ENCODE measurements at places on chromosomes 12 and 14.

- no peak for DNase-seq
These were observed 29.6 kb downstream of the CCDC92 start for GRCh38 chr12:123942911-123943648.

DNA sequence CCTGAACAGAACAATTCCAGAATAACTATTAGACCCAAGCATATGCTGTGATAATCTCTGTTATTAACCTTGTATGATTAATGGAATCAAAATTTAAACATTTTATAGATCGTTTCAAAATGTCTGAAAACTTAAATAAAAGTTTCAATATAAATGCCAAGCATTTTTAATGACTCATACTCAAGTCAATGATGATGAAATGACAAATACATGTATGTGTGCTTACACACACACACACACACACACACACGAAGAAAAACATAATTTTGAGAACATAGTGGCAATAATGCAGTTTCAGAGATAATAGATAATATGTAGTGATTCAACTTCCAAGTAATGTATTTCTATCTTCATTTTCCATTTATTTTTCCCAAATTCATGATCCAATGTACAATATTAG lies 384.9 kb upstream of the FOXG1 start:
- DNase-seq: no peak

DNA sequence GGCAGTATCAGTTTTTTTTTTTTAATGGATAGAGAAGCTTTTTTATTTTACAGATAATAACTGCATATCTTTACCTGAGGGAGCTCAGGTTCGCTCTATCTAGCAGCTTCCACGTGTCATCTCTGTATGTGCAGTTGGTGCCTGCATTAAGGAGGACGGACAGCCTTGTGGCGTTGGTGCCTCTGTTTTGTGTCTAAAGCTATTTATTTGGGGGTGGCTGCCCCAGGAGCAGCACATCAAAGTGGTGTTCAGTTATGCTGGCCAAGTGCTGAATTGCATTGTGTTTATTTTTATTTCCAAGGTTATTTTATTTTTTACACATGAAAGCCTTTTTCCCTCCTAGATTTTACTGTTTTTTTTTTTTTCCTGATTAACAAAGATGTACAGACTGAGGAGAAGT lies 59.7 kb downstream of the RASSF3 start:
- DNase-seq: no peak

GRCh38 chr14:36504771-36505175 lies 15.3 kb downstream of the NKX2-1 start:
- no peak for DNase-seq

DNA sequence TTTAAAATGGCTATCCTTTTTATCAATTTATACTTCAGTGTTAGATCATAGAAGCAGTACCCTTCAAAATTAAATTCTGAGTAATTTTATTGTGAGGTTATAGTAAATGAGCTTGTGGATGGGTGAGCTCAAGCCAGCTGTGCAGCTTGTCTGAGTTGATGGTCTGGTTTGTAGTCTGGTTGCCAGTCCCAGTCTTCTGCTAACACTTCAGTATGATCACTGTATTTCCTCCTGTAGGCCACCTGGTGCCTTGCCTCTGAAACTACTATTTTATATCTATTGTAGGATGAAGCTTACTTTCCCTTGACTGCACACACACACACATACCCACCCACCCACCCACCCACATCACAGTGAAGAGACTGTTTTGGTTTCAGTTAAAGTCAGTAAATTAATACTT lies 496.4 kb downstream of the PCNX1 start:
- no peak for DNase-seq

DNA sequence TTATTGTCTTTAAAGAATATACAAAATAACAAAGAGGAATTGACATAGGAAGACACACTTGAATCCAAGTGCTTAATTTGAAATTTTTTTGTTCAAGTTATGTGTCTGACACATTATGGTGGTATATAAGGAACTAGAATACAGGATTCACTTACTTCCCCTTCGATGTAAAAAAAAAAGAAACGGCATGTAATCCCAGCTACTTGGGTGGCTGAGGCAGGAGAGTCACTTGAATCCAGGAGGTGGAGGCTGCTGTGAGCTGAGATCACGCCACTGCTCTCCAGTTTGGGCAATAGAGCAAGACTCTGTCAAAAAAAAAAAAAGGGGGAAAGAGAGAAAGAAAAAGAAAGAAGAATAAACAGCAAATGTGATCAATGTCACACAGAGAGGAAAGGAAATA lies 8.9 kb downstream of the CLEC12A start:
- DNase-seq: no peak

- DNase-seq: no peak
These were observed 1109.7 kb upstream of the FLRT2 start for GRCh38 chr14:84420221-84420620.

DNA sequence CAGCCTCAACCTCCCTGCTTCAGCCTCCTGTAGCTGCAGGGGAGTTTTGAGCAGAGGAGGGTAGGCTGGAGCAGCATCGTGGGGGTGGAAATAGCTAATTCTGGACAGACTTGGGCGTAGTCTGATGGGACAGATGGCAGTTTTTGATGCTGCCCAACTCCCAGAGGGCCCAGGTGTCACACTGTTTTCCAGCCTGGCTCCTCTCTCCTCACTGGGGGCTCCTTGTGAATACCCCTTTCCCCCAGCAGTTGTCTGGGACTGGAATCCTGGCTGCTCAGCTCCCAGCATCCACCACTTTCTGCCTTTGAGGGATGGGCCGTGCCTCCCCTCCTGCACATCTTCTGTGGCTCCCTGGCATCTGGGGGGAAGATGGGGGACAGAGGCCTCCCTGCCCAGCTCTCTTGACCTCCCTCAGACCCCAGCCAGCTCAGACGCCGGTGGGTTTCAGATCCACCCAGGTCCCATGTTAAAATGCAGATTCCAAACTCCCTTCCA lies 34.0 kb downstream of the SH2B3 start:
- no peak for DNase-seq

DNA sequence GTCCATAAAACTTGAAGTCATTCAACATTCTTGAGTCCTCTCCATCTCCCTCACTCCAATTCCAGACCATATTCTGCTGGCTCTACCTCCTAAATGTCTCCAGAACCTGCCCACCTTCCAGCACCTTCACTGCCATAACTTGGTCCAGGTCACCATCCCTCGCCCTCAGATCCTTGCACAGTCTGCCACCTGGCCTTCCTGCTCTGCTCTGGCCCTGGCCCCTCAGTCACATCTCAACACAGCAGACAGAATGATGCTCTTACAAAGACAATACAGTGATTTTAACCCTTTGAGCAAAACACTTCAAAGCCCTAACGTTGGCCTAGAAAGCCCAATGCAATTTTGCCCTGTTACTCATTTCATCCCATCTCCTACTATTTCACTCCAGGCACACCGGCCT lies 81.8 kb upstream of the PDZRN4 start:
- no peak for DNase-seq

DNA sequence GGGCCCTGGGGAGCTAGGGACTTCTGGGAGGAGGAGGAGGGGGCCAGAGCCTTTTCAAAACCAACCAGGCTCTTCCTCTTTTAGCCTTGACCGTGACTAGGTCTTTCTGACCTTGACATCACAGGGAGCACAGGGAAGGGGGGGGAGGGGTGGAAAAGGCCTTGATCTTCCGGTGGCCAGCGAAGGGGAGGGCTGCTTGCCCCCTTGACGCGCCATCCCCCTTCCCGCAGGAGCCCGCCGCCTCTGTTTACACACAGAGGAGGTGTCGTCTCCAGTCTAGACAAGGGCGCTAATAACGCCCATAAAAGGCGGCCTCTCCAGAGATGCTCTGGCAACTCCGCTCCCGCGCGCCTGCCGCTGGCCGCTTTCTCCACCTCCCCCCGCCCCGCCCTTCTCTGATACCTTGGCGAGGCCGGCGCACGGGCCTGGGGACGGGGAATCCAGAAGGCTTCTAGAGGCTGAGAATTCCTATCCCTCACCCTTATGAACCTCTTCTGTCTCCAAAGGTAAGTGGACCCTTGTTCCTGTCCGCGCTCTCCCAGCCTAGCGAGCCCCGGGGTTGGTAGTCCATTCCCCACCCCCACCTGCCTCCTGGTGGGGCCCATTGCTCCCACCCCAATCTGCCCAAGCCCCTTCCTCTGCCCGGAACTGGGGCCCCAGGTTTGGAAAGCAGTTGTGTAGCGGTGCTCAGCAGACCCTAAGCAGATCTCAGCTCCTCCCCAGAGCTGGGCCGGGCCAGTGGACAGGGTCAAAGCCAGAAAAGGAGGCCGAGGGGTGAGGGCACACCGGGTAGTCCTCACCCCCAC lies 4.9 kb upstream of the HOXC12 start:
- DNase-seq: no peak

GRCh38 chr14:79294499-79294898 lies 916.8 kb downstream of the DIO2 start:
- no peak for DNase-seq

DNA sequence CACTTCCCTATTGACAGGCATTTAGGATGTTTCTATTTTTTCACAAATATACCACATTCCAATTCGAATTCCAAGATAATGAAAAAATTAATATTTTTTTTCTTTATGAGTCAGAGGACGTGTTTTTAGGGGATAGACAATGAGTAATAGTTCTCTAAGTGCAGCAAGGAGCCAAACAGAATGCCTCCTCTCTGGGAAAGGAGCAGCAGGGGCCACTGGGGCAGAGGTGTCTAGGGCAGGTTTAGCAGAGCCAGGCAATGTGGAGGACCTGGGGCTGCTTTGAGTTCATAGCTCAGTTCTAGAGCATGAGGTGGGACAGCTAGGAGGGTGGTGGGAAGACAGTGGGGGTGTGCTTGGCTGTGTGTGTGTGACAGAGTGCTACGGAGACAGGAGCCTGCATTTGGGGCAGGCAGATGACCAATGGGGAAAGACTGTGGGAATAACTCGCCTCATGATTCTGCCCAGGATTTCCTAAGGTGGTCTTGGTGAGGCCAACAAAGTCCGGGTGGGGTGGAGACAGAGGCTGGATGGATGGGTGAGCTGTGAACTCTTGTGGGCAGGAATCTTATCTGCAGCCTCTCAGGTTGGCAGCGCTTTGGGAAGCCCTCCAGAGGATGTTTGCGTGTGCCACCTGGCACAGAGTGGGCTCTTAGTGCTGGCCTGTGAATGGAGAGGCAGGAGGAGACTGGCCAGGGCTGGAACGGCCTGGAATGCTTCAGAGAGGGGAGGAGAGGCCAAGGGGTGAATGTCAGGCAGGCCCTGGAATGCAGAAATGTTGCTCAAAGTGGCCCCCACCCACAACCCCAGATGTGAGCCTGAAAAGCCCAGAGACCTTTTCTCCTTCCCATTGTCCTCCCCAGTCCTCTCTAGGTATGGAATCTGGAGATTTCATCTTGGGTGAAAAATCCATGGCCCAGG lies 2.4 kb upstream of the KRT7 start:
- no peak for DNase-seq

DNA sequence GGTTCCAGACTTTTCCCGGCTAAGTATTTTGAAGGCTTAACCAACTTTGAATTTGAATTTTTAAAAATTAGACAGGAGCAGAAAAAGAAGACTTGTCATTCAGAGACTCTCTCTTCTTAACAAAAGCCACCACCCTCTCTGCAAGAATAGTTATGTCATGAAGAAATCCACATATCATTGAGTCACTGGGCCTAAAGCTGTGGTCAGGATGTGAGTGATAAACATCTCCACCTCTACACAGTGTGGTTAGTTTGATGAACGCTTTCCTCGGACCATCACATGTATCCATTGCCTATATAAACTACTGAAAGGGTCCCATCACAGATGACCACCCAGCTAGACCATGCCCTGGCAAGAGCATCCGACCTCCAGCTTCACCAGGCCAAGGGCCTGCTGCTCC lies 226.1 kb downstream of the KSR2 start:
- DNase-seq: no peak

DNA sequence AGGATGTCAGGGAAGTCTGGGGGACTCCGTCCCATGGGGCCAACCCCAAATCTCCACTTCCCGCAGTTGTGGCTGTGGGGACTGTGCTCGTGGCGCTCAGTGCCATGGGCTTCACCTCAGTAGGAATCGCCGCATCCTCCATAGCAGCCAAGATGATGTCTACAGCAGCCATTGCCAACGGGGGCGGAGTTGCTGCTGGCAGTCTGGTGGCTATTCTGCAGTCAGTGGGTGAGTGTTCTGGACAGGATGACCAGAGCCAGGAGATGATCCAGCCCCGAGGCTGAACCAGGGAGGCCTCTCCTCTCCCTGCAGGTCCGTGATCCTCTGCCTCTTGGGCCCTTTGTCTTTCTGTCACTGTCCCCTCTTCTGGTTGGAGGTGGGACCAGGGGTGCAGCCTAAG lies 8.8 kb upstream of the IFI27 start:
- no peak for DNase-seq
